AG04449 (cell line): ENCODE measurements at places on chromosomes 3 and 15.

- DNase-seq = no peak
These were observed 95.2 kb downstream of the CHSY1 start for GRCh38 chr15:101156509-101157159.

GRCh38 chr15:79204886-79205675 lies 77.4 kb upstream of the ANKRD34C start:
- DNase-seq = no peak

GRCh38 chr3:127254730-127255129 lies 33.1 kb downstream of the PRR20G start:
- DNase-seq = no peak

DNA sequence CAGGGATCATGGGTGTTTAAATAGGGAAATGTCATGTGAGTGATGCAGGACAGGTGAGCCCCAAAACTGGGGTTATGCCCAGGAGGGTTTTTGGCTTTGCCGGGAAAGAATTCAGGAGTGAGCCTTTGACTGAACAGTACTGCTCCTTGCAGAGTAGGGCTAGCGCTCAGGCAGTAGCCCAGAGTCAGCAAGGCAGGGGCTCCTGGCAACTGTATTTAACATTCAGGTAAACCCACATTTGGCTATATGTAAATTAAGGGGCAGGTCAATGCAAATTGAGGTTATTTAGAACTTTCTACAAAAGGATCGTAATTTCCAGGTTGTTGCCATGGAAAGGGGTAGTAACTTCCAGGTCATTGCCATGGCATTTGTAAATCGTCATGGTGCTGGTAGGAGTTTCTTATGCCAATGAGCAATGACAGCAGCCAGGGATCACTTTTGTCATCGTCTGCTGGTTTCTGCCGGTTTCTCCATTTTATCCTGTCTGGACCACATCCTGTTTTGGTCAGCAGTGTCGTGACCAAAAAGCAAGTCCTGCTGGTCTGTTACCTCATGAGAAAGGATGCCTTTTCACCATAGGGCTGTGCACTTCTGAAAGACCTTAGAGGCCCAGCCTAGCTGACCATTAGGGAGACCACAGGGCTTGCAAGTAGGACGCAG lies 24.3 kb downstream of the MTHFS start:
- DNase-seq = no peak

DNA sequence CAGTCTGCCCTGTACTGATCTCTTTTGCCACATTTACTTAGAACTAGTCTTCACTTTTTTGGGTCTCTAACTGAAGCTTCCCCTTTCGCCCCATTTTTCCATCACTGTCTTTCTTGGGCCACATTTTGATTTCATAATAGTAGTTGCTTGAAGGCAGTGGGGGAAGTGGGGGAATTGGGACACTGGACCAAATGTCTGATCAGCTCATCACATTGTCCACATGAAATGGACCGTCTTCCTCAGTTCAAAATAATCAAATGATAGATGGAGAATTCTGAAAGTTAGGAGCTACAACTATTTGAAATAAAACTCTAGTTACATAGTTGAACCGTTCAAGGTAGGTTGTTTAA lies 747 bp downstream of the PDCD6IP start:
- no peak for DNase-seq

DNA sequence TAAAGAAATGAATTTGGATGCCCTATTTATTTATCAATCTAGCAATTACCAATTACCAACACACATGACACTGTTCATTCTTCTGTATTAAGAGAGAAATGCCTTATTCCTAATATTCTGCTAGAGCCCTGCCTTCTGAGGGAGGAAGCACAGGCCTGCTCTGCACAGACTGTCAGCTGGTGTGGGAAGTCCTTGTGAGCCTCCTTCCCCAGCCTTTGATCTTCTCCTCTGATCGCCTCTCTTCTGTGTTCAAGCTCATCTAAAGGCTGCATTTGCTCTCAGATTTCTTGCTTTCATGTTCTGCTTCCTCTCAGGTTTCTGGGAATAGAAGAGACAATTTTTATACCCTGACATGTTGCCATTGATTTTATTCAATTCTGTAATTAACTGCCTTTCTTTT lies 290.6 kb upstream of the UMPS start:
- no peak for DNase-seq
